IPS DF 6.9 (cell line): ENCODE measurements at places on chromosomes 6 and 20.

DNA sequence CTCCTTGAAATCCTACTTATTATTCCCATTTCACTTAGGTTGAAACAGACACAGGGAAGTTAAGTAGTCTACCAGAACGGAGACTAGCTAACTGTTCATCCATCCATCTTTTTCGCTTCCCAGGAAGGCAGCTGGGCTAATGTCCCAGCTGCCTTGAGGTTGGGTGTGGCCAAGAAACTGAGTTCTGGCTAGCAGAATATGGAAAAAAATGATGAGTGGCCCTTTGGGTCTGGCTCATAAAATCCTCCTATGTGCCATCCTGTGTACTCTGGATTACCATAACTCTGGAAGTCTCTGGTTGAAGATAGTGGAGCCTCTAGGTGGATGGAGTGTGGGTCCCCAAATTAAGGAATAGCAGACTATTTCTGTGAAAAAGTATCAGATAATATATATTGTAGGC, 206.2 kb downstream of the HIVEP2 start:
- H3K27me3 ChIP-seq, result no peaks in the 10 kb centered on the region
- no peak overlapping the region for H3K4me3 ChIP-seq
- 0 out of 2 replicates have a peak, but pooled peaks cover 3% of the 10 kb centered on the region for H3K4me1 ChIP-seq
- DNase-seq, result no peak
- H3K36me3 ChIP-seq, result no peaks in the 10 kb centered on the region

GRCh38 chr6:1485678-1486077, 96.3 kb downstream of the FOXF2 start:
- H3K27ac ChIP-seq, result no peak overlapping the region
- H3K36me3 ChIP-seq, result no peaks in the 10 kb centered on the region
- DNase-seq, result no peak
- no peak overlapping the region for H3K4me3 ChIP-seq

DNA sequence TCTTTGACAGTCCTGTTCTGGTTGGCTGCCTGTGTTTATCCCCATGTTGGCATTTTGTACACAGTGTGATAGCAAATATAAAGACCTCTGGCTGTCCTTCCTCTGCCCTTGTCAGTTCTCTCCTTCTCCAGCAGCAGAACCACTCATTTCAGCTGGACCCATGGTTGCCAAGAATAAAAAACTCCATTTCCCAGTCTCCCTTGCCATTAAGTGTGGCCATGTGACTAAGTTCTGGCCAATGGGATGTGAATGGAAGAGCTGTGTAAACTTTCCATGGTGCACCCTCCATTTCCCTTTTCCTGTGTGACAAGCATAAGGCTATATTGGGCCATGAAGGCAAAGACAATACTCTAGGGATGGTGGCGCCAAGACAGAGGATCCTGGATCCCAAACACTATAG, 78.4 kb upstream of the TBC1D7 start:
- no peaks in the 10 kb centered on the region; the same call in 1 of the 2 replicates for H3K4me1 ChIP-seq
- H3K27me3 ChIP-seq, result no peaks in the 10 kb centered on the region
- H3K36me3 ChIP-seq, result no peaks in the 10 kb centered on the region
- no peak overlapping the region for H3K4me3 ChIP-seq

DNA sequence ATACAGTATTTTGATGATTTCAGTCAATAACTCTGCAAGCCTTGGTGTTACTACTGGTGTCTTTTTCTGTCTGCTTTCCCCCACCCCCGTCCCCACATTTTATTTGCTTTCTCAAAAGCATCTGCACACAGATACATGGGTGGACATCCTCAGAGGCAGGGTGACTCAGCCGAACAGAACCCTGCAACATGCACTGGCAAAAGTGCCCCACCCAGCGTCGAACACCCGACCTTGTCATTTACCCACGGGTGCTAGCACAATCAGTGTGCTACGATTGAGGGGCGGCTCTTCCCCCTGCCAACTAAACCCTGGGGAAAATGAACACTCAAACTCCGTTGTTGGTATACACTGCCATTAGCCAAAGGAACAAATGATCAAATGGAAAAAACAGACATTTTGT, 115.9 kb upstream of the NAA20 start:
- no peak for DNase-seq
- no peak overlapping the region for H3K27ac ChIP-seq
- no peaks in the 10 kb centered on the region for H3K36me3 ChIP-seq

GRCh38 chr6:36028088-36028876, 674 bp downstream of the MAPK14 start:
- H3K4me3 ChIP-seq, result peak overlapping the region; percentile 69
- H3K36me3 ChIP-seq, result no peaks in the 10 kb centered on the region
- no peak overlapping the region for H3K27ac ChIP-seq
- H3K4me1 ChIP-seq, result peaks cover 7% of the 10 kb centered on the region
- H3K27me3 ChIP-seq, result no peaks in the 10 kb centered on the region

DNA sequence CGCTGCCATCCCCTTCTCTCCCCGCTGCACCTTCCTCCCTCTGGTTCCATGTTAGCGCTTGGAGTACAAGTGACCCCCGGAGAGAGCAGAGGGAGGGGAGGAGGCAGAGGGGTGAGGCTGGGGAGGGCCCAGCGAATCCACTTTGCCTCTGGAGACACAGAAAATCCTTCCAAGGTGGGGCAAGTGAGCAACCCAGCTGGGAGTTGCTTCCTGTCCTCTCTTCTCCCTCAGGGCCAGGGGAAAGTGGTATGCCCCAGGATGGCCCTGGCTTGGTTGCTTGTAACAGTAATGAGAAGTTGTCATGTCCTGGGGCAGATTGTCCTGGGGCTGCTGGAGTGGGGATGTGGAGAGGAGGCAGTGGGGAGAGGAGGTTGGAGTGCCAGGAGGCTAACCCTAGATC, 691 bp upstream of the ANGPT4 start:
- H3K27me3 ChIP-seq, result no peaks in the 10 kb centered on the region
- no peak for DNase-seq
- H3K36me3 ChIP-seq, result no peaks in the 10 kb centered on the region
- H3K4me3 ChIP-seq, result no peak overlapping the region

GRCh38 chr6:20291764-20292580, 79.7 kb upstream of the MBOAT1 start:
- H3K36me3 ChIP-seq, result no peaks in the 10 kb centered on the region
- no peaks in the 10 kb centered on the region for H3K4me1 ChIP-seq
- no peaks in the 10 kb centered on the region for H3K27me3 ChIP-seq

DNA sequence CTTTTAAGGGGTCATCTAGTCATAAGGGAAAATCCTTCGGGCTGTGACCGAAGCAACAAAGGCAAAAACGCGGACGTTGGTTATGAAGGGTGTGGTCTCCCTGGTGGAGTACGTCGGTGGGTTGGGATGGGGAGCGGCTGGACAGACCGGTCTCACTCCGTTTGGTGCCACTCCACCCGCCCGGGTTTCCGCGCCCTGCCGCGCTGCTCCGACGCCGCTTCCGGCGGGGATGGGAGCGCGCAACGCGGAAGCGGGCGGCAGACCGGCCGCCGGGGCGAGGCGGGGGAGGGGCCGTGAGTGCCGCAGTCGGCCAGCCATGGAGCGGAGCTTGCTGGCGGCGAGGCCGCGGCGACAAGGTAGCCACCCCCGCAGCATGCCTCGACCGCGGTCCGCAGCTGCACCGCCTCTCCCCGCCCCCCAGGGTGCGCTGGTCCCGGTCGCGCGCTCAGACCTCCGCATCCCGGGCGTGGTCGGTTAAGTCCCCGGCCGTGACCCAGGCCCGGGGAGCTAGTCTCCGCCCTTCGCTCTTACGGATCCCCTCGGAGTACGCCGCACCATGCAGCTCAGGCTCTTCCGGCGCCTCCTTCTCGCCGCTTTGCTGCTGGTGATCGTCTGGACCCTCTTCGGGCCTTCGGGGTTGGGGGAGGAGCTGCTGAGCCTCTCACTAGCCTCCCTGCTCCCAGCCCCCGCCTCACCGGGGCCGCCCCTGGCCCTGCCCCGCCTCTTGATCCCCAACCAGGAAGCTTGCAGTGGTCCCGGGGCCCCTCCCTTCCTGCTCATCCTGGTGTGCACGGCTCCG, at the start of gene B3GALT4:
TSS of gene B3GALT4 (plus strand) at position 260 of the 799 bp plus-strand sequence. CDS start at position 557, 297 bp downstream.
- H3K36me3 ChIP-seq, result peaks cover 24% of the 10 kb centered on the region
- DNase-seq, result no peak
- no peaks in the 10 kb centered on the region for H3K27me3 ChIP-seq
- no peak within 1 kb of the TSS for H3K27ac ChIP-seq
- peak within 1 kb of the TSS; percentile 41; the same call in 1 of the 2 replicates for H3K4me3 ChIP-seq

- H3K4me3 ChIP-seq, result no peak overlapping the region
- no peaks in the 10 kb centered on the region for H3K27me3 ChIP-seq
- no peaks in the 10 kb centered on the region for H3K4me1 ChIP-seq
- H3K36me3 ChIP-seq, result no peaks in the 10 kb centered on the region
Observed at GRCh38 chr6:5359417-5359816, 98.1 kb downstream of the FARS2 start.

DNA sequence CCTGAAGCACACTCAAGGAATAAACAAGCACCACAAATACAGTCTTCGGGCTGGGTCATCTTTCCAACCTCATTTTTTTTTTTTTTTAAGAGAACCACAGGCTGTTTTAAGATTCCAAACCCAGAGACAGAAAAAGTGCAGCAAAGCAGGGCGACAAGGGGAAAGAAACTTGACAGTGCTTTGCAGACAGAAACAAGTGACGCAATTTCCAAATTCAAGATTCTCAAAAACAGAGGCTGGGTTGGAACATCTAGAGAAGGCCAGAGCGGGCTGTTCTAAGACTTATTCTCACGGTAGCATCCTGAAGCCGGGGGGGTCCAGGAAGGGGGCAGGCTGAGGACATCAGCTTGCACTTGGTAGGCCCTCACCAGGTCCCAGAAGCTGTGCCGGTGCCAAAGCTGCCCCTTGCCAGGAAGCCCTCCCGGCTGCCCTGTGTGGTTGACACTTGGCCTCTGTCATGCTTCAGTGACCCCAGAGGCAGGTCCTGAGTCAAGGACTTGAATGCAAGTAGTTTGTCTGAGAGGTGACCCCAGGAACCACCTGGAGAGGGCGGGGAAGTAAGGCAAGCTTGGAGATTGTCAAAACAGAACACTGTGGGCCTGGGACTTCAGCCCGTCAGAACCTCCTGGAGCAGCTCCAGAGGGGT, 50.5 kb downstream of the BMP7 start:
- no peak overlapping the region for H3K27ac ChIP-seq
- H3K27me3 ChIP-seq, result no peaks in the 10 kb centered on the region
- DNase-seq, result no peak
